ENCODE measurements at places on chromosomes 6 and 20.
A peak's percentile ranks its signal among the peaks of the same experiment; 100 is the strongest.

GRCh38 chr6:2958331-2958711 lies 13.0 kb downstream of the SERPINB6 start:
- no peak for DNase-seq

DNA sequence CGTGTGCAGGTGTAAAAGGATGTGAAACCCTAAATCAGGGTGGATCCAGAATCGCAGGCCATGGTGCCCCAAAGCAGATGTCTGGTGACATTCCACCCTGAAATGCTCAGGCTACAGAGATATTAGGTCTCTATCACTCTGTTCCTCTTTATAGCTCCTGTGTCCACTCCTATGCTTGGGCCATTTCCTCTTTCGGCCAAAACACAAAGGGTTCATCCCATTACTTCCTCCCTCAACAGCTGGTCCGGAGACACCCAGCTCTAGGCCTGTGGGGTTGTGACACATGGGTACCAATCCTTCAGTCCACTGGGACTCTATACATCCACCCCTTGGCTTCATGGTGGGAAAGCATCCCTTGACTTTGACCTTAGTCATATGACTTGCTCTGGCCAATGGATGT lies 1.7 kb upstream of the SIGLEC1 start:
- DNase-seq, result no peak

DNA sequence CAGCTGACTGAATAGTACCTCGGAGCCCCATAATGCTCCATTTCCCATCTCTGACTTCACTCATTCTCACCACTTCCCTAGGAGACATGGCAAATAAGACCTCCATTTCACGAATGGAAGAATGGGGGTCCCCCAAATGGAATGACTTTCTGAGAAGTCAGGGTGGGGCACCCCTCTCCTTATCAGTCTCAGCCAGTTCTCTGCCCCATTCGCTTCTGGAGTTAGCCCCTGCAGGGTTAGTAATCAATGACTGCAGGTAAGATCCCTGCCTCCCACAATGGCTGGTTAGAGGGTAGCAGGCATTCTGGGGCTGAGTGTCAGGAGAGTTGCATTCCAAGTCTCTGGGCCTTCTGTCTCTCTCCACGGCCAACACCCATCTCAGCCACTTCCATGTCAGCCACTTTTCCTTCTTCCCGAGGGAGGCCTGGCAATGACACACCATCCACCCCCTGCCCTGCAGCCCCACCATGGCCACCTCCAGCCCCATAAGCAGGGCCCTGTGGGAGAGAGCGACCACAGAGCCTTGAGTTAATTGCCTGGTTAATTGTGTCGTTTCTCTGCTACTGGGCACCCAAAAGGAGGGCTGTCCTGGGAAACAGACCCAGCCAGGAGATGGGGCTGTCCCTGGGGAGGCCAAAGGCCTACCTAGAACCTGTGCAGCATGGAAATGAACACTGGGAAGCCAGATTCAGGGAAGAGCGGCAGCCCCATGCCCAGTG lies 13.4 kb downstream of the CCDC167 start:
- DNase-seq, result no peak

DNA sequence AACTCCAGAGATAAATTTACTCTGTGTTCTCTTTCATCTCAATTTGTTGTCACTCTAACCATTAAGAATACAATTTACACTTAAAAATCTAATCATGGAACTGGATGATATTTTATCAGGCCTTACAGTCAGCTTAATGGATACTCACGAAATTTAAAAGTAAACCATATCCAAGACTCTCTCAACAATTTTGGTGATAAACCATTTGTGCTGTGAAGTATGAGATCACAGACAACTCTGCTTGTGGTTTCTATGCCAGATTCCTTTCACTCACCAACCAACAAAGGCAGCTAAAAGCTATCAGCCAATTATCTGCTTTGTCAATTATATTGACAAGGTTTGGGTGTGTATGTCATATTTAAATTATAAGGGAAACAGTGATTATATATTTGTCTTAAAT lies 155.8 kb downstream of the TRDN start:
- peak; percentile 50 for DNase-seq

DNA sequence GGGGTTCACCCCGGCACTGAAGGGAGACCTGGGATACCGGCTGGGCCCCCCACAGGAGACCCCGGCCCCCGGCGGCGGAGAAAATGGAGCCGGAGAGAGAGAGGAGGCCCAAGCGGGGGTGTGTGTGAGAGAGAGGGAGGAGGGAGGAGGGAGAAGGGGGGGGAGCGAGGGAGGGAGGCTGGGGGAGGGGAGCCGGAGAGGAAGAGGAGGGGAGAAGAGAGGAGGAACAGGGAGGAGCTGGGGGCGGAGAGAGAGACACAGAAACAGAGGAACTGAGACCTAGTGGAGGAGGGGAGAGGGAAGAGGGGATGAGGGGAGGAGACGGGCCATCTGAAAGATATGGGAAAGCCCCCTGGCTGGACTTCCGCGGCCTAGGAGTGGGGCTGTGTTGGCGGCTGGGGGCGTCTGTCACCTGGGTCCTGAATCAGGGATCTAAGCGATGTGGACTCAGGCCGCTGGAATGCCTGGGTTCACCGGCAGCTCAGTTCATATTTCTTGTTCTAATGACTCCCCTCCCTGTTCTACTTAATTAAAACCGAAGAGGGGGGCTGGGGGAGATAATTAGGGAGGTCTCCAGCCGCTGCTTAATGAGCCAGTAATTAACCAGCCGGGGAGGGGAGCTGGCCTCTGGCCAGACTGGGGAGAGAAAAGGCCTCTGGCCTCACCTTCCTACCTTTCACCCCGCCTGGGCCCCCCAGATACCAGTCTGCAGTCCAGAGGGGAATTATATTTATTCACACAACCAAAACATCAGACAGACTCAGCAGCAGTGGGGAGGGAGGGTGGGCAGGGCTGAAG lies at the start of gene PBX2:
PBX2 (minus strand) TSS at position 149 of the 798 bp plus-strand sequence. CDS start 287 bp downstream, outside the sequence.
- DNase-seq, result peak; percentile 96

Data from SK-N-DZ (cell line).